ENCODE measurements at places on chromosomes 2 and 18. TPM values are rescaled to one million over a fixed set of nuclear protein-coding genes. Genes with fewer than 3 reads are reported as not detected.

- DNase-seq, result no peak
- no peak overlapping the region for H3K4me3 ChIP-seq
- no peaks in the 10 kb centered on the region for H3K36me3 ChIP-seq
- H3K4me1 ChIP-seq, result peaks cover 8% of the 10 kb centered on the region
- no peaks in the 10 kb centered on the region for H3K27me3 ChIP-seq
These were observed 25.3 kb downstream of the MMADHC start for GRCh38 chr2:149562324-149562723.

Gene MC2R
- total RNA-seq, result not detected

- no peaks in the 10 kb centered on the region for H3K36me3 ChIP-seq
- no peak for DNase-seq
- H3K27me3 ChIP-seq, result no peaks in the 10 kb centered on the region
These were observed 271.6 kb upstream of the SETBP1 start for GRCh38 chr18:44409071-44409470.

Gene ASPRV1
- 2.0 TPM for total RNA-seq

DNA sequence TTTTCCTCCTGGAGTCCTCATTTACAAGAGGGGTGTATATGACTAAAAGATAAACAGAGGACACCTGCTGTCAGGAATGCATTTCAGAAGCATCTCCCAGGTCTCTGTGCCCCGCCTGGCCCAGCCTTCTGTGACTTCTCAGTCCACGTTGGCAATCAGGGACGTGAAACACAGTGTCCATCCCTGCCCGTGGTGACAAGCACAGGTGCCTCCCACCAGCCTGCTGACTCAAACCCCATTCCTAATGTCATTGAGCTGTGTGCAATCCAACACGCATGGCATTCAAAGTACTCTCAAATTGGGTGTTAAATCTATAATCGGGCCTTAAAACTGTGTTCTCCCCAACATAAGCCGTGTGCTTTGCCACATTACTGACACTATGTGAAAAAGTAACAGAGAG, 343.2 kb downstream of the EIPR1 start:
- H3K4me1 ChIP-seq, result no peaks in the 10 kb centered on the region
- no peak overlapping the region for H3K27ac ChIP-seq
- H3K4me3 ChIP-seq, result no peak overlapping the region
- DNase-seq, result no peak
- no peaks in the 10 kb centered on the region for H3K27me3 ChIP-seq

Gene NMUR1
- not detected for total RNA-seq

- H3K27ac ChIP-seq, result no peak overlapping the region
- no peaks in the 10 kb centered on the region for H3K36me3 ChIP-seq
- no peaks in the 10 kb centered on the region for H3K4me1 ChIP-seq
- no peak for DNase-seq
- H3K4me3 ChIP-seq, result no peak overlapping the region
- H3K27me3 ChIP-seq, result no peaks in the 10 kb centered on the region
These were observed 47.1 kb upstream of the THSD7B start for GRCh38 chr2:136718273-136718672.

Gene CROCC2
- total RNA-seq, result not detected

Gene DSG1
- total RNA-seq, result not detected

DNA sequence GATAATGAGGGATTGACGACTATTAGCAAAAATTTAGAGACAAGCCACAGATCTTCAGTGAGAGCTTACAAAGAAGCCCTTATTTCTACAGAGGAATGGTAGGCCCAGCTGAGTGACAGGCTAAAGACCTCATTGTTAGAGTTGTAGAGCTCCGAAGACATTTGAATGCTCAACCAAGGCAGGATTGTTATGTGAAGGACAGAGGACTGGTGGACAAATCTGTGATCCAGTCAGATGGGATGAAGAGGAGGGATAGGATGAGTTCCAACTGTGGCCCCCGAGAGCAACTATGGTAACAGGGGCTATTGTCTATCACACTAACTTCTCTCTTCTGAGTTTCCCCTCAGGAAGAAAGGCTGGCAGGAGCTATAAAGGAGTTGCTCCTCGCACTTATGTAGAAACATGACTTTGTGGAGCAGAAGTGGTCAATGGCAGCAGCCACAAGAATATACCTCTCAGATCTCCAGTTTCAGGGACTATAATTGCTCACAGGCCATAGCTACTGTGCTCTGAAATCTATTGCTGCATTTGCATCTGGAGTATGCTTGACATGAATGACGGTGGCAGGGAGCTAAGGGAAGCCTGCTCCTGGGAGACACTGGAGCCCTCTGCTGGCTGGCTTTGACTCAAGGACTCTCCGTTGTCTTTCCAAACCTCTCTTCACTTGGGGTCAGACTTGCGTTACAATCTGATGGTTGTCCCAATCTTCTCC, 50.3 kb upstream of the GREB1L start:
- H3K27ac ChIP-seq, result no peak overlapping the region
- no peaks in the 10 kb centered on the region for H3K27me3 ChIP-seq
- no peaks in the 10 kb centered on the region for H3K36me3 ChIP-seq
- peak; percentile 64 for DNase-seq
- no peak overlapping the region for H3K4me3 ChIP-seq

DNA sequence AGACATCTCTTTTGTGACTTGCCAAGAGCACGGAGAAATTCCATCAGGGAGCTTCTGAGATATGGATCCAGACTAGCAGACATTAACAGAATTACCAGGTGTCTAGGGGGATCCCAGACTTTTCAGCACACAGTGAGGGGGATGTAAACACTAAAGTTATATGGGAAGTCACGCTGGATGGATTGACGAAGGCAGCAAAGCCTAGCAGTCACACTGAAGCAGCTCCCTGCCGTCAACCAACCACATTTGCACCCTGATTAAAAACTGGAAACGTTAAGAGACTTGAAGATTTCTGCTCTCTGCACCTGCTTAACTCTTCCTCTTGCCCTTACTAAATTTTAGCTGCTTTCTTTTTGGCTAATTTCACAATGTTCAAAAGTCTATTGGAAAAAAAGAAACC, 62.5 kb upstream of the BCL2L11 start:
- no peak overlapping the region for H3K4me3 ChIP-seq
- no peaks in the 10 kb centered on the region for H3K36me3 ChIP-seq

DNA sequence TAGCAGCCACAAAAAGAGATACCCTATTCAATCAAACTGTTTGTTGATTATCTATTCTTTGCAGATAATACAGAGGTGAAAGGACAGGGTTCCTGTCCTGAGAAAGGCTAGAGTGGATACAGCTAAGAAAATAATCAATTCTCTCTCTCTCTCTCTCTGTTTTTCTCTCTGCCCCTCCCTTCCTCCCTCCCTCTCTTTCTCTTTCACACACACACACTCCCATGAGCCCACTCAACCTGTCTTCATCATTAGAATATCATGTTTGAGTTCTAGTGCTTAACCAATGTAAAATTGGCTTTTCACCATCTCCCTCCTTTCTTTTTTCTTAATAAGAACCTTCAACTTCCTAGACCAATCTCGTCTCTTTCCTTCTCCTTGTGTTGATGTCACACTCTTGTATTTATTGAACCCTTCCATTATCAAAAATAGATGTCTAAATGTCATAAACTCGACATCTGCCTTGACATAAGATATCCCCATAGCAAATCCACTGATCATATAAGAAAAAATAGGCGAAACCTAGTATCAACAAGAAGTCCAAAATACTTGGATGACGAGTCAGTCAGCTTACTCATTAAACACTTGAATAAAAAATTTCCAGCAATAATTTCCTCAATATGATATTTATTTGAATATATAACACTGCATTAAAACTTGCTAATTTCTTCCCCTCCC, 42.8 kb upstream of the CYTIP start:
- DNase-seq, result no peak
- no peaks in the 10 kb centered on the region for H3K4me1 ChIP-seq
- no peaks in the 10 kb centered on the region for H3K36me3 ChIP-seq
- no peak overlapping the region for H3K27ac ChIP-seq
- no peaks in the 10 kb centered on the region for H3K27me3 ChIP-seq
- H3K4me3 ChIP-seq, result no peak overlapping the region

Gene NCKAP1
- total RNA-seq, result 139 TPM

Gene GLI2
- 1.4 TPM for total RNA-seq

GRCh38 chr2:232126301-232127099, 165.0 kb downstream of the DIS3L2 start:
- no peak overlapping the region for H3K4me3 ChIP-seq
- peaks cover 6% of the 10 kb centered on the region for H3K4me1 ChIP-seq
- no peak overlapping the region for H3K27ac ChIP-seq
- no peaks in the 10 kb centered on the region for H3K36me3 ChIP-seq
- H3K27me3 ChIP-seq, result no peaks in the 10 kb centered on the region
- no peak for DNase-seq

DNA sequence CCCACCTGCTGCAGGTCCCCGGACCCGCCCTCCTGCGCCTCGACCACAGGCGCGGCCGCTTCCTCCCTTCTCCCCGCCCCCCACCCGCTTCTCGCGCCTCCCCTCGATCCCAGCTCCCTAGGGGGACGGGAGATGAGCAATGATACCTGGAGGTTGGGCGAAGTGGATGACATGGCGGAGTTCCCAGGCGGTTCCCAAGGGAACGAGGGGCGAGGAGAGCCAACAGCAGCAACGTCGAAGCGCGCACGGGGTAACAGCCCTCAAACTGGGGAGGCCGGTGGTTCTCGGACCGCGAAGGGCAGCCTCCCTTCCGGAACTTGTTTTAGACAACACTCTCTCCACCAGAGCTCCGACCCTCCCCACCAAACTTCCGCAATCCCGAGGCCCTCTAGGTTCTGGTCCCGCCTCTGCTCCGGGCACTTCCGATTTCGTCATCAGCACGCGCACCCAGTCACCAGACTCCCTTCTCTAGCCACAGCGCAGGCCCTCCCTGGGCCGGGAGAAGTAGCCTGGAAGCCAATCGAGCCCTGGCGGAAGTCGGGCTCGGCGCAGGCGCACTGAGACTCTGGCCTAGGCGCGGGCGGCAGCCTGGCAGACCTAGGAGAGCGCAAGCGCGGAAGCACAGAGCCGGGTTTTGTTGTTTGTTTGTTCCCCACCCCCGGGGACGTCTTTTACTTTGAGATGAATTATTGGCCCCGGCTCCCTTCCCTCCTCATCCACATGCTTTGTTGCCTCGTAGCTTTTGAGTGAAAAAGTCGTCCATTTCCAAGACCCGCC, at the start of gene VPS4B:
VPS4B (minus strand) TSS at position 390 of the 777 bp plus-strand sequence; CDS start at position 173, 217 bp downstream.
- H3K36me3 ChIP-seq, result no peaks in the 10 kb centered on the region
- DNase-seq, result peak; percentile 99
- H3K4me1 ChIP-seq, result peaks cover 18% of the 10 kb centered on the region
- H3K27me3 ChIP-seq, result no peaks in the 10 kb centered on the region
- H3K27ac ChIP-seq, result peak within 1 kb of the TSS; percentile 92

DNA sequence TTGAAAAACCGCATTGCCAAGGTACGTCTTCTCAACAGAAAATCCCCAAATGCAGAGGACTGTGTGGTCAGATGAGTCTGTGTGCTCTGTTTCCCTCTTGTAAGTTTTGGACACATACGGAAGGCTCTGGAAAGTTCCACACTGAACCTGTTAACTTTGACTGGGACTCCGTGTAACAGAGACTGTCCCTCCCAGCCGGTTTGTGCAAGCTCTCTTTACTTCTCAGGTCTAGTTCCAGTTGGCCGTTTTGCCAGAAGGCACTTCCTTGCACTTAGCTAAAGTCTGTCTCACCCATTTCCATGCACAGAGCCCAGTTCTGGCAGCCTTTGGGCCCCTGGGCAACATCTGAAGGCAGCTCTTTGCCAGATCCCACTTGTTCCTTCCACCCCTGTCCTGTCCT, 22.0 kb downstream of the EFHD1 start:
- no peak overlapping the region for H3K27ac ChIP-seq
- DNase-seq, result peak; percentile 51
- H3K27me3 ChIP-seq, result no peaks in the 10 kb centered on the region
- no peaks in the 10 kb centered on the region for H3K4me1 ChIP-seq
- no peaks in the 10 kb centered on the region for H3K36me3 ChIP-seq
- no peak overlapping the region for H3K4me3 ChIP-seq

GRCh38 chr18:47888156-47888555, 42.3 kb downstream of the SMAD2 start:
- no peak for DNase-seq
- H3K4me1 ChIP-seq, result no peaks in the 10 kb centered on the region
- no peaks in the 10 kb centered on the region for H3K27me3 ChIP-seq
- H3K27ac ChIP-seq, result no peak overlapping the region

- H3K27ac ChIP-seq, result no peak overlapping the region
- no peaks in the 10 kb centered on the region for H3K36me3 ChIP-seq
- H3K27me3 ChIP-seq, result peaks cover 65% of the 10 kb centered on the region
- DNase-seq, result peak; percentile 36
These were observed 2.1 kb downstream of the GBX2 start for GRCh38 chr2:236165842-236166795.

GRCh38 chr18:28855524-28855923, 678.6 kb upstream of the CDH2 start:
- H3K4me1 ChIP-seq, result peaks cover 5% of the 10 kb centered on the region
- no peak overlapping the region for H3K4me3 ChIP-seq
- H3K27me3 ChIP-seq, result no peaks in the 10 kb centered on the region
- no peak for DNase-seq
- no peak overlapping the region for H3K27ac ChIP-seq
- H3K36me3 ChIP-seq, result no peaks in the 10 kb centered on the region

Gene CPLX4
- total RNA-seq, result not detected

GRCh38 chr2:22600999-22601398, 784.0 kb upstream of the KLHL29 start:
- H3K4me3 ChIP-seq, result no peak overlapping the region
- no peaks in the 10 kb centered on the region for H3K36me3 ChIP-seq
- H3K27me3 ChIP-seq, result no peaks in the 10 kb centered on the region
- no peaks in the 10 kb centered on the region for H3K4me1 ChIP-seq

DNA sequence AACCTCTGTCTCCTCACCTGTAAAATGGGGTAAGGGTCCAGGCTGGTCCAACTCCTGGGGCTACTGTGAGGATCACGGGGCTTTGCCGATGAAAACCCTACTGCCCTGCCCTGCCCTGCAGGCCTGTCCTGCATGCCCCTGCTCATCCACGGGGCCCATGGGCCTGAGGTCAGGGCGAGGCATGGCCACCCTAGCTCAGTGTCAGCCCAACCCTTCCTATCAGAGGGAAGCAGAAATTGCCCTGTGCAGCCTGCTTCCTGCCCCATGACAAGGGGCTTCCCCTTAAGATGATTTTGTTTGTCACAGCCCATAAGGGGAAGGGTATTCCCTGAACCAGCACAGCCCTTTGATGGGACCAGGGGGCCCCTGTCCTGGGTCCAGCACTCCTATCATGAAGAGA, 353.6 kb upstream of the ID2 start:
- H3K36me3 ChIP-seq, result no peaks in the 10 kb centered on the region
- no peaks in the 10 kb centered on the region for H3K4me1 ChIP-seq
- no peaks in the 10 kb centered on the region for H3K27me3 ChIP-seq
- H3K27ac ChIP-seq, result no peak overlapping the region

Gene DIPK1C
- not detected for total RNA-seq

DNA sequence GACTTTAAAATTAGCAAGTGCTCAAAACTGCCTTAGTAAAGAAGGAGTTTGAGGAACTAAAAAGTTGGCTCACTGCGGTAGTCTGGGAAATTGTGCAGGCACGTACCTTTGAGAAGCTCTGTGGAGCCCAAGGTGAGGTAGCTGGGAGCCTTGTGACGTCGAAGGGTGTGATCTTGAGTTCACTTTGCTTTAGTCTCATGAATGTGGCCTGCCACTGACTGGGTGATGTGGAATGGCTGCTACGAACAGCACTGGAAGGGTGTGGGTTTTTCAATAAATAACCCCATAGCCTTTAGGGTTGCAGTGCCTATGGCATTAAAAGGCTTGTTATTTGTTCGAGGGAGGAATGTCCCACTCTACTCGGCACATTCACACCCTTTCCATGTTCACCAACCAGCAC, 312.3 kb downstream of the PRKCE start:
- no peak for DNase-seq
- H3K27ac ChIP-seq, result peak overlapping the region; percentile 18
- no peaks in the 10 kb centered on the region for H3K36me3 ChIP-seq
- H3K4me3 ChIP-seq, result no peak overlapping the region
- H3K4me1 ChIP-seq, result peaks cover 38% of the 10 kb centered on the region
